ENCODE measurements at places on chromosomes 12 and 14.

DNA sequence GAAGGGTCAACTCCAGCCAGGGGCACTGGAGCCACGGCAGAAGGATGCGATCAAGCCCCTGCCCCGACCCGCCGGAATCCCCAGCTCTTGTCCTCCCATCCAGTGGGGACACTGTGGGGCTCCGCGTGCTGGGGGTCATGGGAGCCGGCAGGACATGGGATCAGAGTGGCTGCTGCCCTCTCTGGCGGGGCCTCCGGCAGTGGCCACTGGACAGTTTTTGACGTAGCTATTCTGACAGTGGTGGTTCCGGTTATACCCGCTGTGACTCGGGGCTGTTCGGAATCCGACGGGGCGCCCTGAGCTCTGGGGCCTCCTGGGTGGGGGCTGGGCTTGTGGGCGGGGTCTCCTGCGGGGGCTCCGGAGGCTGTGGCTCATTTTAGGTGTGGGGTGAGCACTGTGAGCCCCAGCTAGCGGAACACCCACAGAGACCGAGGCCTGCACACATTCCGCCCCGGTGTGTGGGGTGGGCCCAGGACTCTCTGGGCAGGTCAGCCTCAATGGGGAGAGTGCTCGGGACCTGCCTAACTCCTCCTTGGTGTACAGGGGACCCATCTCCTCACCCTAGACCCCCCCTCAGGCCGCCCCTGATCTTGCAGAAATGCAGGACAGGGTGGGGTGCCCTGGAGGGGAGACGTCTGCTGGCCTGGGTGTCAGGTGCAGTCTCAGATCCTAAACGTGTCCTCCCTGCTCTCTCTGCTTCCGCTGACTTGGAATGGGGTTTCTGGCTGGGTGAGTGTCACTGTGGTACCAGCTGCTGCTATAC lies 374.2 kb downstream of the TMEM121 start:
- DNase-seq: no peak

GRCh38 chr12:110234755-110235154 lies 46.3 kb upstream of the ATP2A2 start:
- peak; percentile 45 for DNase-seq

DNA sequence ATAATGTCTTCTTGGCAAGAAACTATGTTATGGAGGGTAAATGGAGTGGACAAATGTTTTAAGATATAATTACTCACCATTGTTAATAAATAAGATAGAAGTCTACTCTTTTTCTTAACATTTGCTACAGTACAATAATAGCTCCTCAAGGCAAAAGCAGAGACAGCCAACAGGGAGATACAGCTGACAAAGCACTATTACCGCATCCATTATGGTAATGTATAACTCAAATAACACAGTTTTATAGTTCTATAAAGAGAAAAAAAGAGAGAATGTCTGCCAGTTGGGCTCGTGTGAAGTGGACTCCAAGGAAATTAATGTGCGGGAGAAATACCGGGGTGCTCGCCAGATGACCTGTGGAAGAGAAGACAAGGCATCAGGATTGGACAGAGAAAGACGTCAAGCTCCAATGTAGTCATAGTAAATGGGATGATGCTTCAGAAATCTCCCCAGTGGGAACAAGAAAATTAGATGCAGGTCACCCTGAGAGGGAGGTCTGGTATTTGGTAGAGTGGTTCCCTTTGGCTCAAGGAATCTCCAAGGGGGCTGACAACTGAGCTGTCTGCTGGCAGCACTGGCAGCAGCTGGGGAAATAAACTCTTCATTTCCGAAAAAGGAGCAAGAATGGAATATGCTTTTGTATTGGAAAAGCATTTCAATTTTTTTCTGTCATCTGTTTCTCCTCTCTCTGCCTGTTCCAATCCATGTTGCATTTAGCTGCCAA lies 343.9 kb downstream of the LRFN5 start:
- DNase-seq: no peak

- no peak for DNase-seq
Observed at GRCh38 chr14:65492266-65492665, 79.7 kb downstream of the FUT8 start.

GRCh38 chr12:129304529-129304928 lies 451.3 kb downstream of the GLT1D1 start:
- DNase-seq: no peak

DNA sequence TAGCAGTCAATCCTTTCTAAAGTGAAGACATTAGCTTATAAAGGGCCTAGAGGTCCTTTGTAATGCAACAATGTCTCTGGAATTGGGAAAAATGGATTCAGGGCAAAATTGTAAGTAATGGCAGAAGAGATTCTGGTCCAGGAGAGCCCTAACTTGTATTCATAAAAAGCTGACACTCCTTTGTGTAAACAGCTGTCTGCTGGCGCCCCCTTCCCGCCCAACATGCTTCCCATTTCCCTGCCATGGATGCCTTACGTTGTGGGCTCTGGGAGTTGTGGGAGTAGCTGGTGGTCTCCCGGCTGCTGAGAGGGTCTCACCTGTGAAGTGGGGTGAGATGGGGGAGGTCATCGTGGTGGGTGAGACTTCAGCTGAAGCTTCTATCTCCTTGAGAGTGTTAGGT lies 2.3 kb downstream of the ACRBP start:
- no peak for DNase-seq

GRCh38 chr12:101761350-101761749 lies 22.1 kb upstream of the SYCP3 start:
- DNase-seq: no peak

DNA sequence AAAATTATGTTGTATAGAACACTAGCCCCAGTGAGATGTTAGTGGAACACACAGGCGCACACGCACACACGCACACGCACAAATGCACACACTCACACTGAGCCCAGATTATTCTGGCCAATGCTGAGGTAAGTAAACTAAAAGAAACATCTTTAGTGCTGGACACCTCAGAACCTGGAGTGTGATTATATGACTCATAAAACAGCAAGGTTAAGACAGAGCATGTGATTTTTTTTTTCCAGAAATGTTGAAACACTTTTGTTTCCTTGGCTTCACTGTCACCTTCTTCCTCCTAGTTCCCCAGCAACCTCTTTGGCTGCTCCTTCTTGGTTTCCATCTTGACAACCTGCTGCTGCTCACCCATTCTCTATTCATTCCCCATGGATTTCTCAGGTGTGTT lies 141.0 kb upstream of the ALG10B start:
- DNase-seq: no peak

GRCh38 chr12:95648990-95649791 lies 97.9 kb upstream of the USP44 start:
- peak; percentile 40 for DNase-seq

DNA sequence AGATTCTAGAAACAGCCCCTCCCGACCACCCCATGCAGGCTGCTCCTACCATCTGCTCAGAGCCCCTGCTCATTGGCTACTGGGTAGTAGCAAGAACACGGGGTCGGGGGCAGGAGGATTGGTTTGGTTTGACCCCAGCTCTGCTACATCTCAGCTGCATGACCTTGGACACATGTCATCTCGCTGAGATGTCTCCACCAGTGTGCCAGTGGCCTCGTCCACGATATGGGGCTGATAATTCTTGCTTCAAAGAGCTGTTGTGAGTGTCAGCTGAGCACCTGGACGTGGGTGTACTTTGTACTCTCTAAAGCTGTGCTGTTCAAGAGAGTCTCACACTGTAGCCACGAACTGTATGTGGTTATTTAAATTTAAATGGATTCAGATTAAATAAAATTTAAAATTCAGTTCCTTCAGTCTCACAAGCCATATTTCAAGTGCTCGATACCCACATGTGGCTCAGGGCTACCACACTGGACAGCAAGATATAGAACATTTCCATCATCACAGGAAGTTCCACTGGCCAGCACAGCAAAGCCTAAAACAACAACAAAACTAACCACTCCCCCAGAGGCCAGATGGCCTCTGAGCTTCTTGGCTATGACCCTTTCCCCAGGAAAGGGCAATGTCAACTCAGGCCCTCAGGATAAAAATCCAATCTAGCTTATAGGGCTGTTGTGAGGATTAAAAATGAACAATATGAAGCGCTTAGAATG lies 18.6 kb downstream of the LTBP2 start:
- peak; percentile 69 for DNase-seq

GRCh38 chr14:54712465-54713200 lies 145.7 kb downstream of the SAMD4A start:
- peak; percentile 55 for DNase-seq

GRCh38 chr12:2689879-2690278 lies 104.9 kb upstream of the FKBP4 start:
- DNase-seq: no peak

DNA sequence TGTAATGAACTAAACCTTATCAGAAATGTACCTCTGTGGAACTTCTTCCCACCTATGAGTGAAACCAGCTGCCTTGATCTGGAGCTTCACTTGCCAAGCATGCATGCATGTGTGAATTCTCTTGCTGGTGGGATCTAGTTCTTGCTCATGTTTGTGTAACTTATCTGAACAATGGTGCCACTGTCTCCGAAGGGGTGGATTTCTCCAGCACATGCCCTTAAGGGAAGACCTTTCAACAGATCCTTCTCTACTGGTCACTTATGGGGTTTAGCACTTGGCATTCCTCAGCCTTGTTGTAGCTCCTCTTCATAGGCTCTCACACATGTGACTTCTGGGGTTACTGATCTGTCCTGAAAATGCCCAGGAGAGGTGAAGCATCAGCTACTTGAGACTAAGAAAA lies 25.0 kb downstream of the SMOC1 start:
- DNase-seq: no peak

DNA sequence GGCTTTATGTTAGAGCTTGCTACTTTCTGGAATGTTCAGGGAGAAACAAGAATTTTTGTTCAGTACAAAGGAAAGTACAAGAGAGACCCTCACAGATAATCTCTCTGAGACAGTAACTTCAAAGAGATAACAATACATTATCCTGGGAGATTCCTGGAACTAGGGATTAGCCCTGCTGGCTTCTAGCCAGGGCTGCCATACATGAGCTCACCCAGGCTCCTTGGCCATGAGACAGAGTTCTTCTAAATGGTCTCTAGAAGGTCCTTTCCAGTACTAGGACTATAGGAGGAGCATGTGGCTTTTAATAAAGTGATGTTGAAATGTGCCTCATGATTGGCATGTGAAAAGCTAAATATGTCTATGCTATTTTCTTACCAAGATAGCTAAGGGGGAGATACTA lies 342.5 kb downstream of the EMP1 start:
- DNase-seq: no peak

GRCh38 chr12:646442-647384 lies 16.5 kb downstream of the NINJ2 start:
- peak; percentile 57 for DNase-seq

- DNase-seq: no peak
Observed at GRCh38 chr12:63841571-63841970, 2.9 kb upstream of the SRGAP1 start.

DNA sequence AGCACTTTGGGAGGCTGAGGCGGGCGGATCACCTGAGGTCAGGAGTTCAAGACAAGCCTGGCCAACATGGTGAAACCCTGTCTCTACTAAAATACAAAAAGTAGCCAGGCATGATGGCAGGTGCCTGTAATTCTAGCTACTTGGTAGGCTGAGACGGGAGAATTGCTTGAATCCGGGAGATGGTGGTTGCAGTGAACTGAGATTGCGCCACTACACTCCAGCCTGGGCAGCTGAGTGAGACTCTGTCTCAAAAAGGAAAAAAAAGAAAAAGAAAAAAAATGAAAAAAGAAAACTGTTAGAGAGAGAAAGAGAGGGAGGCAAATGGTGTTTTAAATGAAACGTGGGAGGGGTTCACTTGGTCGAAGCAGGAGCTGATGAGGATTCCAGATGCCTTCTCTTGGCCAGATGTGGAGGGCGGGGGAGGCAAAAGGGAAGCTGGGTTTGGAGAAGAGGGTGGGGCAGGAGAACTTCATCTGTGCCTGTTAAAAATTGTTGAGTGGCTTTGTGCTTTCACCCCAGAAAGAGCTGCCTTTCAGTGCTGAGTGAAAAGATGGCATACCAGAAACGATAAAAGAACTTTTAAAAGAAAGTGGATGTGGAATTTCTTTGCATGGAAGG lies 1.1 kb downstream of the EMP1 start:
- peak; percentile 76 for DNase-seq

- DNase-seq: no peak
Observed at GRCh38 chr12:70736351-70737133, 99.3 kb upstream of the PTPRB start.

GRCh38 chr12:122545855-122546254 lies 18.8 kb downstream of the KNTC1 start:
- DNase-seq: no peak

- DNase-seq: peak; percentile 10
Observed at GRCh38 chr12:45049912-45050750, 768 bp downstream of the DBX2 start.

- DNase-seq: peak; percentile 81
Observed at GRCh38 chr12:92108651-92109050, 37.0 kb downstream of the BTG1 start.

GRCh38 chr14:90253826-90254225 lies 2.5 kb upstream of the PSMC1 start:
- DNase-seq: no peak

DNA sequence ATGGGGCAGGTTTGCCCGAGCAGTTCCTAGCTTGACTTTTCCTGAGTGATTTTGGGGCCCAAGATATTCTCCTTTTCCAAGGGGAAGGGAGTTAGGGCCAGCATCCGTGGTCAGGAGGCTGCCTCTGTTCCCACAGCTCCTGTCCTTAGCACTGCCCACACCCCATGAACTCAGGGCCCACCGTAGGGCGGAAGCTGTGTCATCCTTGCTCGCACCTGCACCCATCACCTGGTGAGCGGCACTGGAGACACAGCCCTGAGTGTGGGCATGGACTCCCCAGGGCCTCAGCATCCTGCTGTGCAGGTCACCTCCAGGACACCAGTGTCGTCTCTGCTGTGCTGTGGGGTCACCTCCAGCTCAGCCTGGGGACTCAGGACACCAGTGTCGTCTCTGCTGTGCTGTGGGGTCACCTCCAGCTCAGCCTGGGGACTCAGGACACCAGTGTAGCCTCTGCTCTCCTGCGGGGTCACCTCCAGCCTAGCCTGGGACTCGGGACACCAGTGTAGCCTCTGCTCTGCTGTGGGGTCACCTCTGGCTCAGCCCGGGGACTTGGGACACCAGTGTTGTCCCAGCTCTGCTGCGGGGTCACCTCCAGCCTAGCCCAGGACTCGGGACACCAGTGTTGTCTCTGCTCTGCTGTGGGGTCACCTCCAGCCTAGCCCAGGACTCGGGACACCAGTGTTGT lies 322.9 kb downstream of the ADGRD1 start:
- DNase-seq: no peak

DNA sequence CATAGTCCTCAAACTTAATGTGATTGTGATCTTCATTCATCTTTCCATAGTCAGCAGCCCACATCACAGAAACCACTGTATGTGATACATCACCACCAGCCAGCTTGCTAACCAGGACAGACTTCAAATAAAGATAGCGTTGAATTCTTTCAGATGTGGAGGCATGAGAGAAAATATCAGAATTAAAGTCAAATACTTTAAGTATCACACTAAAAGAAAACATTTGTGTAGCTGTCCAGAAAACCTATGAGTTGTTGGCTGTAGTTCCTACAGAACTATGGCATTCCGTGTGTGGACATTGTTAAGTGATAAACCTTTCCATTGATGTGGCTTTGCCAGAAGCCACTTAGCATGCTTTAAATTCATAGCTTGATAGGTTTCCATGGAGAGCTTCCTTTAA lies 105.1 kb downstream of the LLPH start:
- DNase-seq: no peak

DNA sequence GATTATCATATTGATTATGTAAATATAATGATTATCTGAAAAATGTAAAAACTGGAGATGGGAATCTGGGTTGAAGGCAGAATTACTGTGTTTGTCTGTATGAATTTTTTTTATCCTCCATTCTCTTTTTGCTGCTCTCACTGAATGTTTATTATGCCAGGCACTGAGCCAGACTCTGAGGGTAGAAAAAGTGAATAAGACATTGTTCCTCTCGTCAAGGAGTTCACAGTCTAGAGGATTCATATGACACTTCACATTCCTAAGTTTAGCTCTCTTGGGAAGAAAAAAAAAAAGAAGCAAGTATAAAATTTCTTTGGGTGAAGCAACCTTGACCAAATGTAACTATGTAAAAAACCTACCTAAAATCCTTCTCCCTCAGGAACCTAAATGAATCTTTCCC lies 120.9 kb upstream of the LMO3 start:
- DNase-seq: peak; percentile 21
